ENCODE measurements at places on chromosomes 11 and 22. TPM values are rescaled to one million over a fixed set of nuclear protein-coding genes. Genes with fewer than 3 reads are reported as not detected.

GRCh38 chr11:92702805-92703448, 266.5 kb upstream of the MTNR1B start:
- DNase-seq: no peak

DNA sequence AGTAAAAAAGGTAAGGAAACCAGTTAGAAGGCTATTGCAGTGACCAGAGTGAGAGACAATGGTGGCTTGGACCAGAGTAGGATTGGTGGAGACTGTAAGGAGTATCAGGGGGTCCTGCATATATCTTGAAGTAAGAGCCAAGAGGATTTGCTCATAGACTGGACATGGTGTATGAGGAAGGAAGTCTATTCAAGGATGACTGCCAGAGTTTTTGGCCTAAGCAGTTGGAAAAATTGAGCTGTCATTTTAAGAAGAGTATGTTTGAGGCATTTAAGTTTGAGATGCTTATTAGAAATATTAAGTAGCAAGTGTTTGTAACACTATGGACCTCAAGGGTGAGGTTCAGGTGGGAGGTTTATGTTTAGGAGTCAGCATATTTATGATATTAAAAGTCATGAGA, 596.6 kb downstream of the METTL15 start:
- no peak for DNase-seq

DNA sequence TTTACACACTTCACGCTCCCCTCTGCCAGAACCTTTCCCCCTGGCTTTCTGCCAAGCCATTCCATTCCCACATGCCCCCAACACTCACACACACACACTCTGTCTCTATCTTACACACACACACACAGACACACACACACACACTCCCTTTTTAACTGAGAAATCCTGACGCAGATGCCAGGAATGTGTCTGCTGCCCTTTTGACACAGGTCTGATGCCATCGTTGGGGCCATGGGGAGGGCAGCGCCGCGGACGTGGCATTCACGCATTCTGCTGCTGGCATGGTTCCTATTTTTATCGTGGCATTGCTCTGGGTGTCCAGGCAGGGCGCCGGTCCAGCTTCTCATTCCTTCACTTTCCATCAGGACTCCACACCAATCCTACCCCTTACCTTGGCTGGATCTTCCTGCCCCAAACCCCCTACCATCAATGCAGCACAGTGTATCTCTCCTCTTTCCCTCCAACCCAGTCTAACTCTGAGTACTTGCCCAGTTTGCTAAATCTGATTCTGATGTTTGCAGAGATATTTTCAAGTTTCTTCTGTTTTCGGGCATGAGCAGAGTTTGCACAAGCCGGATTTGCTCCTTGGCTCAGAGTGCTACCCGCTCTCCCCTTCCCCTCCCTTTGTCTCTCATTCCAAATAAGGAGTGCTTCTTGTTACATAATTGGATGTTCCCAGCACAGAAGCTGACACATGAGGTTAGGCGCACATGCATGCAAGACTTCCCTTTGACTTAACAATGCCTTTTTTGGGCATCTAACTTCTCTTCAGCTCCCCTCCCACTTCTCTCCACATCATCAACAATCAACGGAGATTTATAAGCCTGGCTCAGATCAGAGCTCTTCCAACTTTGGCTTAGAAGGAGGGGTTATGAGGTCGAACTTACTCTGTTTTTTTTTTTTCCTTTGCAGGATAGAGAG, 18.8 kb downstream of the SNX19 start:
- no peak for DNase-seq

GRCh38 chr11:17686231-17686980, 33.0 kb upstream of the MYOD1 start:
- DNase-seq: no peak

DNA sequence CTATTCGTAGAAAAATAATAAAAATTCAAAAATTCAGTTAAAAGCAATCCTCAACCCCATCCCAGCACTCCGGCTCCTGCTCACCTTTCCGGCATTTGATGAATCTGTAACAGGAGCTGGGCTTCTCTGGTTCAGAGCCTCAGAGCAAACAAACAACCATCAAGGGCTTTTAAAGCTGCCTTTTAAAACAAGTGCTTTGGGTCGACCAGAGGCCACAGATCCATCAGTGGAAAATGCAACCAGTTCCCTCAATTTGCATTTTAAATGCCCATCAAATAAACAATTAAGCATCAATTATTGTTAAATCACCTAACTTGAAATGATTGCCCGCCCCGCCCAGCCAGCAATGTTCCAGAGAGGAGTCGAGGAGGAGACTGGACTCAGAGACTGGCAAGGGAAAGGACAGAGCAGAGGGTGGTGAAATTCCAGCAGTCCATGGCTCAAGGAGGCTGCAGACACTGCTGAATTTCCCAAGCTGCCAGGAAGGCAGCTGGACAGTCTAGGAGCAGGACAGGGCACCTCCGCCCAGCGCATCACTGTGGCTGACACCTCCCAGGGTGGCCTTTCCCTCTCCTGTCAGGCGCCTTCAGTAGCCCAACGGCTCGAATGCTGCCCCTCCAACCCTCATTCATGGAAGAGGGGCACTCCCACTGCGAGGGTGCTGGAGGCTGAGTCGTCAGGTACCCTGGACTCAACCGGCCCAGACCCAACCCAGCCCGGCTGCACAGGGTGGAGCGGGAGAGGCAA, 7.5 kb downstream of the FXYD6 start:
- DNase-seq: no peak

DNA sequence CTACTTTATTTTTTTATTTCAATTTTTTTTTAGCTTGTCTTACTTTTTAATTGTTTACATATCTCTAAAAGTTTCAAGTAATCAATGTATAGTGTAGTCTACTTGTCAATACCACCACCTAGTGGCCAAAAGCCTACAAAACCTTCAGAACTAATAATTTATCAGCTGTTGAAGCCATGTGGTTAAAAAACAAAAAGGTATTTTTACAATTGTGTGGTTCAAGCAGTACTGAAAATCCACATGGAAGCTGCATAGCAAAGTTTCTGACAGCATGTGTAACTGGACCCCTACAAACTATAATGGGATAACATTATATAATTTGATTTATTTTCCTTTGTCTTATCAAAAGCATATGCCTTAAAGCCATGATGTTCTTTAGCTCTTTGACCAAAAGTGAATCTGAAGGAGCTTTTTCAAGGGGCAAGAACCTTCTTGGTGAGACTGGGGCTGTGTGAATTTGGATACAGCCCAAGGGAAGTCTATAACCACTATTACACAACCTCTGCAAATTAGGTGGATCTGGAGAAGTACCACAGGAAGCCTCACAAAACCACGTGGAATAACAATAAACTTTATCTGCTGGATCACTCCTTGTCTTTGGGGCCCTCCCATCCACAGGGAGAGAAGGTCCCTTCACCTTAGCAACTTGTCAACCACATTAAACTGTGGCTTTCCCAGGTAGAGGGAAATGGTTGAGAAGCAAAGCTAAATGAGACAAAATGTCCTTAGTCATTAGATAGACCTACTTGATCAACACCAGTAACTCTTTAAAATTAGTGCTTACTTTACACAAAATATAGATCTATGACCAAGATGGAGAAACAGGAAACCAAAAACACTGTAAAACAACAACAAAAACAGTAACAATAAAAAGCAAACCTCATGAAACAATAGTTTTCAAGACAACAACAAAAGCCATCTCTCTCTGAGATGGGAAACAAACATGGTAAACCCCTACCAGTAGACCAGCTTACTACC, 9.9 kb downstream of the NARS2 start:
- DNase-seq: peak; percentile 89

GRCh38 chr11:134145715-134146114, 76.8 kb downstream of the JAM3 start:
- DNase-seq: no peak

DNA sequence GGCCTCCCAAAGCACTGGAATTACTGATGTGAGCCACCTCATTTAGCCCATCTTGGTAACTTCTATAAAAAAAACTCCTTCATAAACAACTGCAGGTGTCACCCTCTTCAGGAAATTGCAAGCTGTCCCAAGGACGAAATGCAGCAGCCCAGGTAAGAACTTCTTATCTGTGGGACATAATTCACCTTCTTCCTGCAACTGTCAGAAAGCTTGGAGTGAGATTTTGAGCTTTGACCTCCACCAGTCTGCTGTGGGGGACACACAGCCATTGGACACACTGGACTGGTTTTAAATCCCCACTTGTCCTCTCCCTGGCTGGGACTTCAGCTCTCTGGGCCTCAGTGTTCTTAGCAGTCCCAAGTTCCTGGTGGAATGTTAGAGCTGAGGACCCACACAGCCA, 368.5 kb downstream of the MN1 start:
- no peak for DNase-seq

Gene CYTH4
- total RNA-seq: not detected

Gene IRAG1
- total RNA-seq: 1.3 TPM

Gene OR10A2
- not detected for total RNA-seq

Gene APOA4
- not detected for total RNA-seq
